Activated CD4-positive, alpha-beta T cell treated with anti-CD3 and anti-CD28 coated beads, Interleukin-2, Interleukin-4, amounts not matched to agents 100 ng/mL and 50 ng/mL, durations not matched to agents 16 hours and 8 hours (primary cell): ENCODE measurements at places on chromosomes 6 and 20.
A peak's percentile ranks its signal among the peaks of the same experiment; 100 is the strongest.

GRCh38 chr6:71414486-71414885 lies 125.9 kb downstream of the OGFRL1 start:
- no peak for DNase-seq

DNA sequence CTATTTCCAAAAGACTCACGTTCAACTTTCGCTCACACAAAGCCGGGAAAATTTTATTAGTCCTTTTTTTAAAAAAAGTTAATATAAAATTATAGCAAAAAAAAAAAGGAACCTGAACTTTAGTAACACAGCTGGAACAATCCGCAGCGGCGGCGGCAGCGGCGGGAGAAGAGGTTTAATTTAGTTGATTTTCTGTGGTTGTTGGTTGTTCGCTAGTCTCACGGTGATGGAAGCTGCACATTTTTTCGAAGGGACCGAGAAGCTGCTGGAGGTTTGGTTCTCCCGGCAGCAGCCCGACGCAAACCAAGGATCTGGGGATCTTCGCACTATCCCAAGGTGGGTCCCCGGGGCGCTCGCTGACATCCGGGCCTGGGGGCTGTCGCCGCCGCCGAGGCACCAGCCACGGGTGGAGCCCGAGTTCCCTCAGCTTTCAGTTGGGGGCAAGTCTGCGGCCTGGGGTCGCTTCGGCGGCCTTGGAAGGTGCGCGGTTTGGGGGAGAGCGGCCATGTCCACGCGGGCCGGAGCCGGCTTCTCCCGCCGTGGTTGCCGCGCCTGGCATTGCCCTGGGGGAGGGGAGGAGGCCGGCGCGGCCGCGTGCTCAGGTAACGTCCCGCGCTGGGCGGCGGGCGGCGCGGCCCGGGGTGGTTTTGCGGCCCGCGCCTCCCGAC lies 429 bp downstream of the AMD1 start:
- DNase-seq: no peak

- DNase-seq: no peak
Observed at GRCh38 chr6:106168097-106168888, 82.2 kb downstream of the PRDM1 start.

GRCh38 chr6:160102399-160102798 lies 19.2 kb upstream of the SLC22A1 start:
- DNase-seq: no peak

DNA sequence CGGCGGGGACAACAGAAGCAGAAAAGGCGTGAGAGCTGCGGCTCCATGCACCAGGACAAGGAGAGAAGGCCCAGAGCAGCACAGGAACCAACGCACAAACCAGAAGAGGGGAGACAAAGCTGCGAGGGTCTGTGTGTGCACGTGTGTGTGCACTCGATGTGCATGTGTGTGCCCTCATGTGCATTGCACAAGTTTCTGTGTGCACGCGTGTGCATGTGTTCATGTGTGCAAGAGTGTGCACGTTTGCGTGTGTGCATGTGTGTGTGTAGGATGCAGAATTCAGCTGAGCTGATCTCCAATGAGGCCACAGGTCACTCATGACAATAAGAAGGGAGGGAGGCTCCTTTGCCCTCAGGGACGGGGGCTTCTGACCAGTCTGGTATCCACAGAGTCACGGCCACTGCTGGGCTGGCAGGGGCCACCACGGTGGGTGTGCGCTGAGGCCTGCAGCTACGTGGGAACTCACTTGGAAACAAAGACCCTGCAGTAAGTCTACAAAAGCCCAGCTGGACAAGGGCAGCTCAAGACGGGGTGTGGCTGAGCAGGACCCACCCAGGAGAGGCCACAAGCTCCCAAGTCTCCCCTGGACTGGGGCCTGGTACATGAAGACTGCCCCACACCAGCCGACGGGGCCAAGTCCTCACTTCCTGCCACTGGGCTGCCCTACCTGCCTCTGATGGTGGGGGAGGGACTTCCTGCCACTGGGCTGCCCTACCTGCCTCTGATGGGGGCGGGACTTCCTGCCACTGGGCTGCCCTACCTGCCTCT lies 48.1 kb upstream of the CHRNA4 start:
- no peak for DNase-seq

- DNase-seq: peak; percentile 56
Observed at GRCh38 chr6:26550250-26550993, 12.3 kb downstream of the HMGN4 start.

- no peak for DNase-seq
Observed at GRCh38 chr20:41559658-41560057, 58.5 kb downstream of the CHD6 start.

GRCh38 chr6:26199773-26200764 lies 112.8 kb downstream of the HFE start:
- DNase-seq: no peak

GRCh38 chr20:43376831-43377230 lies 80.9 kb upstream of the SRSF6 start:
- no peak for DNase-seq

- DNase-seq: peak; percentile 92
Observed at GRCh38 chr6:135088818-135089809, 34.5 kb upstream of the HBS1L start.

DNA sequence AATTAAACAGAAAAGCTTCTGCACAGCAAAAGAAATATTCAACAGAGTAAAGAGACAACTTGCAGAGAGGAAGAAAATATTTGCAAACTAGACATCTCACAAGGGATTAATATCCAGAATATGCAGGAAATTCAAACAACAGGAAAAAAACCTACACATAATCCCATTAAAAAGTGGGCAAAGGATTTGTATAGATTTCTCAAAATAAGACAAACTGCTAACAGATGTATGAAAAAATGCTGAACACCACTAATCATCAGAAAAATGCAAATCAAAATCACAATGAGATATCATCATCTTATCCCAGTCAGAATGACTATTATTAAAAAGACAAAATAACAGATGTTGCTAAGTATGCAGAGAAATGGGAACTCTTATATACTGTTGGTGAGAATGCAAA lies 129.6 kb downstream of the SYNDIG1 start:
- no peak for DNase-seq

DNA sequence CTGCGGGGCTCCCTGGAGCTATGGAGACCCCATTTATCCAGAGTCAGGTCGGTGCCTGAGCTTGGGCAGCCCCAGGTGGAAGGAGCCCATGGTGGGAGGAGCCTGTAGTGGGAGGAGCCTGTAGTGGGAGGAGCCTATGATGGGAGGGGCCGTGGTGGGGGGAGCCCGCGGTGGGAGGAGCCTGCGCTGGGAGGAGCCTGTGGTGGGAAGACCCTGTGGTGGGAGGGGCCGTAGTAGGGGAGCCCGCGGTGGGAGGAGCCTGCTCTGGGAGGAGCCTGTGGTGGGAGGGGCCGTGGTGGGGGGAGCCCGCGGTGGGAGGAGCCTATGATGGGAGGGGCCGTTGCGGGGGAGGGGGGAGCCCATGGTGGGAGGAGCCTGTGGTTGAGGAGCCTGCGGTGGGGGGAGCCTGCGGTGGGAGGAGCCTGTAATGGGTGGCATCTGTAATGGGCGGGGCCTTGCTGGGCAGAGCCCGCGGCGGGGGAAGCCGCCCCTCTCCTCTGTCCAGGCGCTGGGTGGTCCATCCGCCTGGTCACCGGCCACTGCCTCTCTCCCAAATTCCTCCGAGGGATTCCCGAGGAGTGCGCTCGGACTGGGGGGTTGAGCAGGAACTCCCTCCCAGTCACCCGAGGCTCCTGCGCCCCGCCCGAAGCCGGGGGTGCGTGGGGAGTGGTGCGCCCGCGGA lies 567 bp upstream of the FNDC11 start:
- peak; percentile 74 for DNase-seq

GRCh38 chr6:4133941-4134838 lies 1.2 kb downstream of the ECI2 start:
- DNase-seq: no peak

DNA sequence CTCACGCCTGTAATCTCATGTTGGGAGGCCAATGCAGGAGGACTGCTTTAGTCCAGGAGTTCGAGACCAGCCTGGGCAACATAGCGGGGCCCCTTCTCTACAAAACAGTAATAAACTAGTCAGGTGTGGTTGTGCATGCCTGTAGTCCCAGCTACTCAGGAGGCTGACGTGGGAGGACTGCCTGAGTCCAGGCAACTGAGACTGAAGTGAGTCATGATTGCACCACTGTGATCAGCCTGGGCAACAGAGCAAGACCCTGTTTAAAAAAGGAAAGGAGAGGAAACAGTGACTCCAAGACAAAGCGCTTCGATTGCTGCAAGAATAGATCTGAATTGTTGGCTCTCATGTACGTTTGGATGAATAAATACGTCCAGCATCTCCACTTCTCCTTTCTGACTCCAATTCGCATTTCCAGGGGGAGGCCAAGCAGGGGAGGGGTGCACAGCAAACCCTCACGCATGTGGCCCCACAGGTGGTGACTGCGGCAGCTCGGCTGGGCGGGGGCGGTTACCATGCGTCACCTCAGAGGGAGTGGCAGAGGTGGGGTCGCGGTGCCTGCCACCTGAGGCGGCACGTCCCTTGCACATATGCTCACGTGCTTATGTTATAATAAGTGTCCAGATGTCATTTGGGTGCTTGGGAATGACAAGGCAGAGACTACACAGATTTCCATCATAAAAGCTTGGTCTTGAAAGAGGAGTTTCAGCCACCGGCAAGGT lies 95.1 kb upstream of the MPC1 start:
- no peak for DNase-seq

DNA sequence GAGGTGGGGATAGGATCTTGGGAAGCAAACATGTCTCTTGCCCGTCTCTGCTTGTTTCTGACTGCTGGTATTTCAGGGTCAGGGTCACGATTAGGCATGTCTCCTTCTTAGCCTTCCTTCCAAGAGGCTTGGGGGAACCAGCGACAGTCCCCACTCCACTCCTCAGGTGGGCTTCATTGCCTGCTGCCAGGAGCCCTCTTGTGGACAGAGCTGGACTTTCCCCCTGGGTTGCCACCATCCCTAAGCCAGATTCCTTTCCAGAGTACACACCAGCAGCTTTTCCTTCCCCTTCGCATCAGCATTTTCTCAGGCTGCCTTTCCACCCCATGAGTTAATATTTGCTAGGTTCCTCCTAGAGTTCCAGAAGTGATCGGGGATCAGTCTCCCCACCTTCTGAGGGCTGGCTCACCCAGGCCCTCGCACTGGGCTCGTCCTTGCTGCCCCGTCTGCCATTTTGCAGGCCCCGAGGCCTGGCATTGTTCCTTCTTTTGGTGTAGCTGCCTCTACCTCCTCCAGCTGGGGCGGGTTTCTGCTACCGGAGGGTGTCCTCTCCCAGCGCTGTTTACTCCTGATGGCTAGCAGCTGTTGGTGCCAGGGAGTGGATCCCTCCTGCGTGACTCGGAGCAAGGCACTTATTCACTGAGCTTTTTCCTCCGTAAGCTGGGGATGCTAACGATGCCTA lies 8.8 kb upstream of the C20orf144 start:
- DNase-seq: no peak

GRCh38 chr20:50017576-50018248 lies 34.9 kb downstream of the SNAI1 start:
- no peak for DNase-seq

- no peak for DNase-seq
Observed at GRCh38 chr6:64527899-64528298, 892.3 kb downstream of the PHF3 start.

DNA sequence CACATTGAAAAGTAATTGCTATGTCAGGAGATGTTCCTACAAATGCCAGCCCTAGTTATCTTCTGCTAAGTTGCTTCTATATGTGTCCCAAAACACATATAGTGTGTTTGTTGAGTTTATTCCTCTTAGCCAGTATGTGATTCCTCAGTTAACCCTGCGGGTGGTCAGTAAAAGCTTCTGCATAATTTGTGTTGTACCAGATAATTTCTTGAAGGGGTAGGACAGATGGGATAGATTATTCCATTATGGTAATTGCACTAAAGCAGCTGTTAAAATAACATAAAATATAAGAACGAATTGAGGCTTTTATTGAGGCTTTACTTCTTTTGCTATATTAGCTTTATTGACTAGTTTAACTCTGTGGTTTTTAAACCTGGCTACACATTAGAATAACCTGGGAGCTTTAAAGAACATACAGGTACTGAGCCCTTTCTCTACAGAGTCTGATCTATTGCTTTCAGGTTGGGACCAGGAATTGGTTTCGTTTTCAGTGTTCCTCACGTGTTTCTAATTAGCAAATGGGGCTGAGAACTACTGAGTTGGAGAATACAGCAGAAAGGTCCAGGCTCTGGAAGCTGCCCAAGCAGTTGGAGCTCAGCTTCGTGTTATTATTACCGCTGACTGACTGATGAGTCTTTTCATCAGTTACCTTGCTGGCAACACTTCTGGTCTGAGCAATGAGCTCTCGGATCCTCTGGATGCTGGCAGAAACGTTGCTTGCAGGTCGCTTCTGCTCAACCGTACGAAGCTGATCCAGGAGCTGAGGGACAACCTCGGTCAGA lies 56.9 kb downstream of the FAM229B start:
- DNase-seq: no peak

GRCh38 chr6:87661016-87661415 lies 41.0 kb downstream of the AKIRIN2 start:
- DNase-seq: no peak

- DNase-seq: no peak
Observed at GRCh38 chr6:103193413-103193812, 1666.3 kb downstream of the HACE1 start.

GRCh38 chr20:17952692-17953684 lies 15.6 kb downstream of the SNX5 start:
- DNase-seq: no peak

GRCh38 chr6:152351110-152351509 lies 286.1 kb downstream of the SYNE1 start:
- DNase-seq: no peak

- DNase-seq: no peak
Observed at GRCh38 chr20:49612127-49612738, 44.3 kb upstream of the PTGIS start.

GRCh38 chr20:59787538-59787890 lies 145.9 kb downstream of the SYCP2 start:
- no peak for DNase-seq

DNA sequence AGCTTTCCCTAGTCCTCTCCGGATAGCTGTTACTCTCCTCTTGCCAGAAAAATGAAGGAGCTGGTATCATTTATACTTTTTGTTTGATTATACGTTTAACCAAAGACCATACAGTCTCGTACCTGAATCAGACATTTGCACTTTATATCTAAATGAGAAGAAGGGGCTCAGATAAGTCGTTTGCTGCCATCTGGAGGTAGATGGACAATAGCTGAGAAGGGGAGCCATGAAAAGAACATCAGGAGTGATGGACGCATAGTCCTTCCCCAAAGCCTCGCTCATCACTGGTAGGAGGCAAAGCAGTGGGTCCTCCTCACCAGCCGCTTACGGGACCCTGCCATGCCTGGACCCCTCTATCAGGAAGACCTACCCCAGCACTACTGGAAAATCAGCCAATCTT lies 45.4 kb downstream of the RPF2 start:
- no peak for DNase-seq

GRCh38 chr6:82227770-82228169 lies 19.8 kb downstream of the IBTK start:
- no peak for DNase-seq
